ENCODE measurements at places on chromosomes 11 and 22. TPM values are rescaled to one million over a fixed set of nuclear protein-coding genes. Genes with fewer than 3 reads are reported as not detected.

Gene OR52I1
- not detected for total RNA-seq

Gene FGF19
- not detected for total RNA-seq

Gene SMC1B
- total RNA-seq: not detected

Gene C22orf42
- total RNA-seq: not detected

Gene PHLDA2
- total RNA-seq: 0.57 TPM

Gene FRMD8
- total RNA-seq: 15.7 TPM

Gene WNT11
- total RNA-seq: 8.8 TPM

DNA sequence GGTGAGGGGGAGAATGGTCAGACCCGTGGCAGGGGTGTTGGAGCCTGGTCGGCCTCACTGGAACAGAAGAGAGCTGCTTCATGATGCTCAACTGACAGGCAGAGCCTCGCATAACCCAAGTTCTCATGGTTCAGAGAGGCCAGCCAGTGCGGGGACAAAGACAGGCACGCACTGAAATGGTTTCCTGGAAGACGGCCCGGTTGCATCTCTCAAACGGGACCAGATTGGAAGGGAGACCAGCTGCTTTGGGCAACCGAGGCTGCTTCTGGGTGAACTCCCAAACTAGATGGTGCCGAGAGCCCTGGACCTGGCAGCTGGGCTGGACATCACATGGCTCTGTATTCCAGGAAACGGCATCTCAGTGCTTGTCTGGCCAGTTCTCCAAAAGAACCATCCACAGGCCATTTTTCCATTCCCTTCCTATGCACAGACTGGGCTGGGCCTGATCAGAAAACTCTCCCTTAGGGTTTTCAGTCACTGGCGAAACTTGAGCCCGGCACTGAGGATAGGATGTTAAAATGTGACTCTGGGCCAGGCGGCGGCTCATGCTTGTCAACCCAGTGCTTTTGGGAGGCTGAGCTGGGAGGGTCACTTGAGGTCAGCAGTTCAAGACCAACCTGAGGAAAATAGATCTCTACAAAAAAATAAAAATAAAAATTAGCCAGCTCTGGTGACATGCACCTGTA, 80.1 kb upstream of the PRODH start:
- no peak overlapping the region for H3K4me3 ChIP-seq
- H3K36me3 ChIP-seq: no peaks in the 10 kb centered on the region
- no peaks in the 10 kb centered on the region for H3K27me3 ChIP-seq
- H3K4me1 ChIP-seq: peaks cover 5% of the 10 kb centered on the region
